ENCODE measurements at places on chromosomes 2 and 18.
A peak's percentile ranks its signal among the peaks of the same experiment; 100 is the strongest.

DNA sequence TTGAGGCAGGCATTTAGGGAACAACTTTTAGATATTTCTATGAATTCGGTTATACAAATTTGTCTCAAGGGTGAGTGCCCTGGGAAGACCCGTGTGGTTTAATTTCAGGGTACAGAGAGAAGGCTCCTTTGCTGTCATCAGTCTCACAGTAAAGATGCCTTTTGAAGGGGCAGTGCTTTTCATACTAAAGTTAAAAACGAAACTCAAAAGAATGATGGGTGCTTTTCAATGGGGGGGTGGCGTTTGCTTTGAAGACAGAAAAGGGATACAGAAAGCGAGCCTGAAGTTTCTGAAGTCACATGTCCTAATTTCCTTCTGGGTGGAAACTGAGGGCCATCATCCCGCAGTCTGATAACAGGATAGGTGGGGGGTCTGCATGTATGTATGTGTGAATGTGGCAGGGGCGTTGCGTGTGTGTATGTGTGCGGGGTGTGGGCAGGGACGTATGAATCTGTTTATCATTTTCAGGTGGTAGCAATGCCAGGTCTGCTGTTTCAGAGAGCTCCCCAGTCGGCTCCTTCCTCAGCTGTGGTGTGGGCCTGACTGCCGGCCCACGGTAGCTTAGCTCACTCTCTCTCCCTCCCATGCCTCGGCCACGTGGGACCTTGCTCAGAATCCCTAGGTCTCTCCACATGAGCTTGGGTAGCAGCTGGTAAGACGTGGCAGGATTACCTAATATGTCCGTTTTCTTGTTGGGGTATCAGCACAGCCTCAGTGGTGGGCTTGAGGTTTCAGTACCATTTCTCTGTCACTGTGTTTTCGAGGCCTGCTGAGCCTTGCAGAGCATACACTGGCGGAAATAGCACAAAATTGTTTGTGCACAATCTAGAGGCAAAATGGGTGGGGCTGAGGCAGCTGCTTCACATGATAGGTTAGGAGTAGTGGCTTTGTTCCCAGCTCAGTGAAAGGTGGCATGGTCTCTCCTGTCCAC lies 32.7 kb downstream of the ARHGAP25 start:
- DNase-seq: peak; percentile 82

GRCh38 chr2:241649404-241649803 lies 11.9 kb downstream of the ATG4B start:
- DNase-seq: no peak

GRCh38 chr2:31415421-31415820 lies 879 bp upstream of the XDH start:
- DNase-seq: no peak

DNA sequence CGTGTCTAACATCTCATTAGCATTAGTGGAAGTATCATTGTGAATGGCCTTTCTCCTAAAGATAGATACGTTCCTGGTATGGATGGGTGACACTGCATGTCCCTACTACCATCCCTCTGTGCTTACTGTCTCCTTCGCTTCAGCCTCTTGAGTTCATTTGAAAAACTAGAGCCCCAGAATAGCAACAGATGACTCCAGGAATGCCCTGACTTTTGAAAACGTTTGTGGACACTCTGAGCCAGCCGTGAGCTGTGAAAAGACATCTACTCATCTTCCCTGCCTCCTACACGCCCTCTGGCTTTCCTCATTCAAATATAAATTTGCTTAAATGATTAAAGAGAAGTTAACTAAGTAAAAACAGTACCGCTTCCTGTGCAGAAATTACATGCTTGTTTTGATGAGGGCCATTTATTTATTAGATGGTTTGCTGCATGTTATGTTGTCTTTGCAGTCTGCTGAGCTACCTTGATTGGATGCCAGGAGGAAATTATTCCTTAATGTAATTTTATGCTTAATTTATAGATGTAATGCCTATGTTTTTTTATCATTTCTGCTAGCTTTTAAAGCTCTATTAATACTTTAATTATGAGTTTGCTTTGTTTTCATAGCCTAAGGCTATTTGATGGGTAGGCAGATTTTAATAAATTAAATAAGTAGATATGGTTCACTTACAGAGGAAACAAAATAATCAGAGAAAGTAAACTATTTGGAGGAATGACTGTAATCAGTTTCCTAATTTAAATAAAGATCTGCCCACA lies 32.1 kb upstream of the MYO3B start:
- DNase-seq: no peak

- DNase-seq: no peak
Measured at GRCh38 chr2:40041422-40042382, 262.6 kb upstream of the THUMPD2 start.

DNA sequence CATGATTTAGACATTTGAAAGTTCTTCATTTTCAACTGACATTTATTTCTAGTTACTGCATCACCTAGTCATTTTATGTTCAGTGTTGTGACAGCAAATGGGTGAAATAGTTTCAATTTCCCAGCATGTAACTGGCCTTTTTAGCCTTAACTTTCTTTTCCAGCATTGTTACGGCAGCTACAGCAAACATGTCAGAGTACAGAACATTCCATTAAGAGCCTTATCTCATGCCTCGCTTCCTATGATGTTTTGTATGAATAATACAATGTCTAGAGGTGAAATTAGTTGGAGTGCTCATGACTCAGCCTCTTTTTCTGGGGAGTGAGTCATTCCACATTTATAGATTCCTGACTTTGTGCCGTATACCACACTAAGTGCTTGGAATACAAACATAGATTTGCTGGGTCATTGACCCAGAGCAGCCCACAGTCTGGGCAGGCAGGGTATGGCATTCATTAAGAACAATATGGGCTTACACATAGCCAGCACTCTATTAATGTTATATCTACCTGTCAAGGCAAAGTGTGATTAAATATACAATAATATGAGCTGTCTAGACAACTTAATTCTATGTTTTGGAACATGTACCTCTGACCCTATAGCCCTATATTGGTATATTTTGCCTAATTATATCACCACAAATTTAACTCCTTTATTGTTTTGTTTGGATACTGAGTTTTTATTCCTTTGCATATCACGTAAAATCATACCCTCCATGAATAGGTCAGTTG lies 72.2 kb downstream of the MAP2 start:
- no peak for DNase-seq

- DNase-seq: no peak
Measured at GRCh38 chr2:18551623-18552022, 8.8 kb downstream of the RDH14 start.

- DNase-seq: no peak
Measured at GRCh38 chr18:62723666-62724281, 8.4 kb downstream of the PHLPP1 start.

DNA sequence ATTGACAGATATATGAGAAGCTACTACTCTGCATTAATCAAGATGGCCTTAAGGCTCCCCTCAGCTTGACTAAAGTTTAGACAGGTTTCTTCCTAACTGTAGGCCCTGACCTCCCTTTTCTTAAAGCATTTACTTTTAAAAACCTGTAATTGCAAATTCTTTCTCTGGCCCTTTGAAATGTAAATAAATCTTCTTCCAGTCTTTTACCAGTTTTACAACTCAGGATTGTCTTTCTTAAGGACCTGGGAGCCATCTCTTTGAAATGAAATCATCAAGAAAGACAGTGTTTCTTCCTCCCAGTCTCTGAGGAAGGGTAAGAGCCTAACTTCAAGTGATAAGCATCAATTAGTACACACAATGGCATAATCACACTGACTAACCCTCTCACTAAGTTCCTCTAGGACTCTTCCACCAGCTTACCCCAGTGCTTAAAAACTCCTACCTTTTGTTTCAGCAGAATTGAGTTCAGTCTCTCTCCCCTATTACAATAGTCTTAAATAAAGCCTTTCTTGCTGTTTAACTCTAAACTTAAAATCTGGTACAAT lies 58.7 kb upstream of the CDH20 start:
- DNase-seq: no peak

DNA sequence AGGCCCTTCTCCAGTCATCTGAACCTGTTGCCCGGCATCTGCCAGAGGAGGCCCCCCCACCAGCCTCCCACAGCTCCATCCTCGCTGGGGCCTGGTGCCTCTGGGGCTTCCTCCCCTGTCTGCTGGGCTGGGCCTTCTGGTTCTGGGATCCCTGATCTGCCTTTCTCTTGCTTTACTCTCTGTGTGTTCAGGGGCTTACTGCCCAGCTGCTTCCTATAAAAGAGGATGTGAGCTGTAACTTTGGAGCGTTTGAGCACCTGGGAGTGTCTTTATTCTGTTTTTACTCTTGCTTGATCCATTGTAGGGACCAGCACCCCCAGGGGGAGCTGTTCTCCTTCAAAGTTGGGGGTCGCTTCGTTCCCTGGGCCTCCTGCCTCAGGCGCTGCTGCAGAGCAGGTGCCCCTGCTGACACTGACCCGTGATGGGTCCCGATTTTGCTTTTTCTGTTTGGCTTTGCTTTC lies 23.1 kb upstream of the FAHD2A start:
- DNase-seq: peak; percentile 44

DNA sequence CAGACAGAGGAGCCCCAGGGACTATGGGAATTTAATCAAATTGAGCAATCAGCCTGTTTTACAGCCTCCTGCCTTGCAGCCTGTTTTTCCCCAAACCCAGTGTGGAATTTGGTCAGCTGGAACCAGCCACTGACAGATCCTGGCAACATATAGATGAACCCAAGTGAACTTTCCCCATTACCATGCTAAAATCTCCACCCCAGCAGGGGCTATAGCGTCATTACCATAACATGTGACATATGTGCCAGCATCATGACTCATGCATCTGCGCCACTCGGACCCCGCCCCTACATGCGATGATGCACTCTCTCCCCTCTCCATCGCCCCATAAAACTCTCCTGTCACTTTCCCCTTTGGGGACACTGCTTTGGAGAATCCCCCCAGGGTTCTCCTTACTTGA lies 17.3 kb upstream of the FEZ2 start:
- DNase-seq: no peak

GRCh38 chr2:114056294-114057143 lies 166.6 kb downstream of the ACTR3 start:
- no peak for DNase-seq

- no peak for DNase-seq
Measured at GRCh38 chr2:131125195-131125757, 20.1 kb downstream of the PLEKHB2 start.

DNA sequence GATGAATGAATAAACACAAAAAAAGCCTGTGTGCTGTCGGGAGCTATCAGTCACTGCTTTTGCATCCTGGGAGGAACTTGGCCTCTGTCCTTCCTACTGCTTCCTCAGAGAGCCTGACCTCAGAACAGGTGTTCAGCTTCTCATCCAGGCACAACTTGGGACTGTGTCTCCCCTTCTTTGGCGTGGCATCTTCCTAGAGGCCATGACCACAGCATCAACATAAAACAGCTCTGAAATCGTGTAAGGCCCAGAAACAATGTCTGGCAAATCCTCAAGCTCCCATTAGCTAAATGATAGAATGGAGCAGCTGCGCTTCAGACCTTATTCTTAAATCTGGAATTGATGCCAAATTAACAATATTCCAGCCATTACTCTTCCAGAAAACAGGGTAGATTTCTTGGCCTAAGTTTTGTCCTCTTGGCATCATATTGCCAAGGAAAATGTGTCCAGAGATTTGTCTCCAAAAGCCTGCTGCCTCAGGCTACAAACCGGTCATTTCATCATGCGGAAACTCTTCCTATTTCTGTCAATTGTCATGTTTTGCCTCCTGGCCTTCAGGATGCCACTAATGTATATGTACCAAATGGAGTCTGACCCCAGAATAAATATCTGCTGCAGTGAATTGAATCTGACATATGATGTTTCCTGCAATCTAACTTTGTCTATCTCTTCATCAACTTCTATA lies 53.2 kb upstream of the RAB27B start:
- no peak for DNase-seq

DNA sequence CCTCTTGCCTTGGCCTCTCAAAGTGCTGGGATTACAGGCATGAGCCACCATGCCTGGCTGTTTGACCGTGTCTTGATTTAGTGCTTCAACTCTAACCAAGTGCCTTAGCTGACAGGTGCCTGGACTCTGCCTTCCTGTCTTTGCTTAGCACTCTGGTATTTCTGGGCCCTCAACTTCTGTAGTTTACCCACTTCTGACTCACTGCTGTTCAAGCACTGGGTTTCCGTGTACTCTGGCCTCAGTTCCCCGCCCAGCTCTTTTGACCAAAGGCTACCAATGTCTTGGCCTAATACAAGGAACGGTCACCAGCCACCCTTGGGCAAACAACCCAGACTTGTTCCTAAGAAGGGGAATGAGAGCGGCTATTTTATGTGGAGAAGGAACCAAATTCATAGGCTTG lies 35.7 kb upstream of the CABLES1 start:
- DNase-seq: no peak

DNA sequence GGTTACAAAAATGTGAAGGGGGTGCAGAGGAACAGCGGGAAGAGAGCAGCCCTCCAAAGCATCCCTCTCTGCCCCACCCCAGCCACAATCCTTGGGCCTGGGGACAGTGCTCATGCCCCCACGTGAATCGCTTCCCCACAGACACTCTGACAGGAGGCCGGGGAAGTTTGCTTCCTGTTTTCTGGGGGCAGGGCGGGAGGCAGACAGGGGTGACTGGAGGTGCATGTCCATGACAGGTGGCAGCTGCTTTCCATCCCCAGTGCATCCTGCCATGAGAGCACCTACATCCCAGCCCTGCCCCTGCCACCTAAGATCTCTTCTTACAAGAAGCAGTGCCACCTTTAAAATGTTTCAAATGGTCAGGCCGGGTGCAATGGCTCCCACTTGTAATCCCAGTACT lies 47.2 kb upstream of the UBE2F start:
- peak; percentile 45 for DNase-seq

GRCh38 chr2:203814661-203815540 lies 52.7 kb upstream of the CTLA4 start:
- peak; percentile 89 for DNase-seq

Data from OCI-LY7 (cell line).